Stimulated activated CD4-positive, alpha-beta T cell treated with anti-CD3 and anti-CD28 coated beads, TNF-alpha, amount 100 ng/mL, for 24 hours (primary cell): ENCODE measurements at places on chromosomes 5 and 9.

GRCh38 chr5:89604342-89604741 lies 721.4 kb upstream of the MEF2C start:
- no peak for DNase-seq

- DNase-seq, result no peak
Observed at GRCh38 chr5:112004867-112005622, 248.1 kb upstream of the NREP start.

GRCh38 chr9:18910916-18911315 lies 122.1 kb downstream of the SAXO1 start:
- no peak for DNase-seq

GRCh38 chr5:90871391-90871991 lies 312.9 kb downstream of the ADGRV1 start:
- no peak for DNase-seq

- no peak for DNase-seq
Observed at GRCh38 chr5:30040488-30041118, 1152.9 kb upstream of the CDH6 start.

GRCh38 chr9:116387934-116388698 lies 234.5 kb downstream of the PAPPA start:
- no peak for DNase-seq

DNA sequence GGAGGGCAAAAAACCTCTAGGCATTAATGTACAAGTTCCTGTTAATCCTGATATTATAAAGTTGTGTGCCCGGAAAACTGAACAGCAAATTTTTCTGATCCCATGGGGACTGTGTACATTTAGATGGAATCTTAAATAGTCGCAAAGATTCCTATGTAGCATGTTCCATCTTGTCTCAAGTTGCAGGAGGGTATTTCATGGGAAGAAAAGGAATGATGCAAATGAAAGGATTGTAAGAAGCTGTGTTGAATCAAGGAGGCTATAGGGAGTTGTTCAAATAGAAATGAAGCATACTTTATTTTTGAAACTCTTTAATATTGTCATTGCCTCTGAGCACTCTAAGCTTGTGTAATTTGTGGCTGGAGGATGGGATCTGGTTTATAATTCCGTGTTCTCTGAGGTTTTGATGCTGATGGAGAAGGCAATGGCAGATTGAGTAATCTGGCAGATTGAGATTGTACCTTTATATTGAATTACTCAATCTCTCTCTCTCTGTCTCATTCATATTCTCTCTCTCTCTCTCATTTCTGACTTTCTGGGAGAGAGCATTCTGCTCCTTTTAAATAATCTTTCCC lies 288.5 kb downstream of the OSTF1 start:
- DNase-seq, result no peak

- no peak for DNase-seq
Observed at GRCh38 chr9:112002847-112003457, 106.3 kb downstream of the UGCG start.

DNA sequence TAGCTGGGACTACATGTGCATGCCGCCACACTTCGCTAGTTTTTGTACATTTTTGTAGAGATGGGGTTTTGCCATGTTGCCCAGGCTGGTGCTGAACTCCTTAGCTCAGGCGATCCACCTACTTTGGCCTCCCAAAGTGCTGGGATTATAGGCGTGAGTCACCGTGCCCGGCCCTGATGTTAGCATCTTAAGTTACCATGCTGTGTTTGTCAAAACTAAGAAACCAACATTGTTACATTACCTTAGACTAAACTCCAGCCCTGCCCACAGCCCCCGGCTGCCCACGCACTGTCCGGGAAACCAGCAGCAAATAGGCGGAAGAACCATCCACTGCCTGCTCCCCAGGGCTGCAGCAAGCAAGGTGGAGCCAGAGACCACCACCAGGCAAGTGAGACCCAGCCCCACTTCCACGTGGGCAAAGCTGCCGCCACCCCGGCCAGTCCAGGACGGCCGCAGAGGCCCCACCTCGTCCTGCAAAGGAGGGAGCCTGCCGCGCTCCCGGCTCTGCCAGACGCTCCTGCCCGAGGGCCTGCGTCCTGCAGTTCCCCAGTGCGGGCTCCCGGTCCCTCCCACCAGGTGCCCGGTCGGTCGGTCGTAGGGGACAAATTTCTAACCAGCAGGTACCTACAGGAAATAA lies 35.7 kb upstream of the TXN start:
- DNase-seq, result no peak

GRCh38 chr5:144822503-144822902 lies 651.8 kb downstream of the KCTD16 start:
- no peak for DNase-seq

DNA sequence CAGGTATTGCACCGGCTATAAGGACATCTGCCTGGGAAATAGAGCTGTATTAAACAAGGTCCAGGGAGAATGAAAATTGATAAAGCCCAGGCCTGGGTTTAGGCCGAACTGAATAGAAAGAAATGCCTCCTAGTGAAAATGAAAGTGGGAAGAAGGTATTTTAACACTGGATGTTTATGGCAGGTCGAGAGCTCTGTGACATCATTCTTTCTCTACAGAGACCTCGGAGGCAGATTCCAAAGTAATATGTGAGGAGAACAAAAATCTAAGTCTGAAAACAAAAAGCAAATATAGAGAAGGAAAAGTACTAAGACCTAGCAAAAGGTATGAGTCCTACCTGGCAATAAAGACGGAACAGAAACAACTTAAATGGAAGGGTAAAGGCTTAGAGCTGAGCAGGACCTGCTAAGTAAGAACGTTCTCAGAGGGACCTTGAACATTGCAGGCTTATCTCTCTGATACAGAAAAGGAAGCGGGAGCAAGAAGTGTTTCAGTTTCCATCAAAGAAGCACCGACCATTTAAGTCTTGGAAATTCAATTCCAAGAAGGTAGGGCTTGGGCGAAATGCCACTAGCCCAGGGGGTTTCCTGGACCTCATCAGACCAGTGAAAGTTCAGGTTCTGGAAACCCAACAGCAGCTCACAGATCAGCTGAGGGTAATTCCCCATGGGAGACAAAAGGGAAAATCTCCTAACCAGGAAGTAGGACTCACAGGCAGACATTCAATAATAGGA lies 80.0 kb downstream of the SUSD1 start:
- DNase-seq, result no peak

GRCh38 chr9:5846501-5846921 lies 13.6 kb upstream of the ERMP1 start:
- no peak for DNase-seq

- no peak for DNase-seq
Observed at GRCh38 chr5:72246954-72247442, 73.0 kb downstream of the MRPS27 start.

DNA sequence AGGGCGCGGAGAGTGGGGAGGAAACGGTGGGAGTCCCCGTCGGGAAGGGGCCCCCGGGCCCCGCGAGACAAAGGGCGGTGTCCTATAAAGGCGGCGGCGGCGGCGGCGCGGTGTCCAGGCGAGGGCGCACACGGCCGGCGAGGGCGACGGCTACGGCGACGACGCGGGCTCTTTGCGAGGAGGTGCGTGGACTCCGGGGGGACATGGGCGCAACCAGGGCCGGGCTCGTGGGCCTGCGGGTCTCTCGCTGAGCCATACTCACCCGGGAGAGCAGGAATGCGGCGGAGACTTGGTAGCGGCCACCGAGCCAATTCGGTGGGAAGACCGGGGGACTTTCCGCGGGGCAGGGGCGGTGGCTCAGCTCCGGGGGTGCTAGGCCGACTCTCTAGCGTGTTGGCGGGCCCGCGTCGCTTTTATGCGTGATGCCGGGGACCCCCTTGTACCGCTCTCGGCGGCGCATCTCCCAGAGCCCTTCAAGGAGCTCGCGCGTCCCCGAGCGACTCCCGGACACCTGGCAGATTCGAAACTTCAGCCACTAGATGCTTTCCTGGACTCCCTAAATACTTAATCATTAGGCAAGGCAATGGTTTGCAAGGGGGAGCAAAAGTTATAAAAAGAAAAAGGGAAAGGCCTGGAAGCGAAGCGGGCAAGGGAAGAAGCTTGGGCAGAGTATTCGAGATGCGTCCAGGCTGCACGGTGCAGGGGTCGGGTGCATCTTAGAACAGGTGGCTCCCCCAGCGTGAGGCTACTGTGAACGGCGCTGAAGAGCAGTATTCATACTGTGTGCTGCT lies 5.9 kb upstream of the TAL2 start:
- DNase-seq, result no peak

GRCh38 chr5:116504593-116505166 lies 69.9 kb downstream of the SEMA6A start:
- no peak for DNase-seq

DNA sequence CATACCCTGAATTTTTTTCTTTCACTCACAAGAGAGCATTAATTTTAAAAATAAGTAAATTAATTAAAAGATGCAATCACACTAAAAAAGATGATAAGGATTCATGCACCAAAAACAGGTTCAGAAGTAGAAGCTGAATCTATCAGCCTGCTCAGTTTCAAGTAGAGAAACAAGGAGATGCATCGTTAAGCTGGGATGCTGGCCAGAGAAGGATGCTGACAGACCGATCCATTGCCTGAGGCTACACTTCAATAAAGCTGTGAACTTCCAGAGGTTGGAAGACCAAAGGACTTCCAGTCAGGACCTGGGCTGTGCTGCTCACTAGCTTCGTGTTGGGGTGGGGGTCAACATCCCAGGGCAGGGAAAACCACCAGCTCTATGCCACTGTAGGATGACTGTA lies 457.7 kb downstream of the EFNA5 start:
- no peak for DNase-seq

- no peak for DNase-seq
Observed at GRCh38 chr5:117624201-117624600, 1049.6 kb upstream of the SEMA6A start.

DNA sequence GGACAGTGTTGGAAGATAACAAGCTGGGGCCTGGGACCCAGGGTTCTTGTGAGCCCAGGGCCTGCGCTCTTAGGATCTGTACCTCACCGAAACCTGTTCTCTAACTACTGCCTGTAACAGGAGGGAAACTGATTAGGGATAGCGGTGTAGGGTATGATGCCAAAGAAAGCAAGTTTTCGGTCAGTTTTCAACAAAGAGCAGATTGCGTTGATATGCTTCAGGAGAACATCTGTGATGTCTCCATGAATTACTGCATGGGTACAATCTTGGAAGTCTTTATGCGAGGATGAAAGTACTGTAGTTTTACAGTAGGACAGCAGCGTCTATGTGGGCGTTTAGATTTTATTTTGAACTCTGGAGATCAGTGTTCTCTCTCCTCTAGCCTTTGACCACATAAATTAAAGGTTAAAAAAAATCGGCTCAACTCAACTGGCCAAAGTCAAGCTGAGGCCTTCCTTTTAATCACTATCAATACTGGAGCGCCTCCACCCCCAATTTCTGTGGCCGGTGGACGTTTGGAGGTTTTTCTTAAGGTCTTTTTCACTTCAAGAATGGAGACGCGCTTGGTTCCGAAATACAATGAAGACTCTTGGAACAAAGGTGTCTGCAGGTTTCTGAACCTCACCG lies 3.0 kb downstream of the NFIL3 start:
- DNase-seq, result no peak

- no peak for DNase-seq
Observed at GRCh38 chr5:128711216-128711615, 173.2 kb upstream of the FBN2 start.

DNA sequence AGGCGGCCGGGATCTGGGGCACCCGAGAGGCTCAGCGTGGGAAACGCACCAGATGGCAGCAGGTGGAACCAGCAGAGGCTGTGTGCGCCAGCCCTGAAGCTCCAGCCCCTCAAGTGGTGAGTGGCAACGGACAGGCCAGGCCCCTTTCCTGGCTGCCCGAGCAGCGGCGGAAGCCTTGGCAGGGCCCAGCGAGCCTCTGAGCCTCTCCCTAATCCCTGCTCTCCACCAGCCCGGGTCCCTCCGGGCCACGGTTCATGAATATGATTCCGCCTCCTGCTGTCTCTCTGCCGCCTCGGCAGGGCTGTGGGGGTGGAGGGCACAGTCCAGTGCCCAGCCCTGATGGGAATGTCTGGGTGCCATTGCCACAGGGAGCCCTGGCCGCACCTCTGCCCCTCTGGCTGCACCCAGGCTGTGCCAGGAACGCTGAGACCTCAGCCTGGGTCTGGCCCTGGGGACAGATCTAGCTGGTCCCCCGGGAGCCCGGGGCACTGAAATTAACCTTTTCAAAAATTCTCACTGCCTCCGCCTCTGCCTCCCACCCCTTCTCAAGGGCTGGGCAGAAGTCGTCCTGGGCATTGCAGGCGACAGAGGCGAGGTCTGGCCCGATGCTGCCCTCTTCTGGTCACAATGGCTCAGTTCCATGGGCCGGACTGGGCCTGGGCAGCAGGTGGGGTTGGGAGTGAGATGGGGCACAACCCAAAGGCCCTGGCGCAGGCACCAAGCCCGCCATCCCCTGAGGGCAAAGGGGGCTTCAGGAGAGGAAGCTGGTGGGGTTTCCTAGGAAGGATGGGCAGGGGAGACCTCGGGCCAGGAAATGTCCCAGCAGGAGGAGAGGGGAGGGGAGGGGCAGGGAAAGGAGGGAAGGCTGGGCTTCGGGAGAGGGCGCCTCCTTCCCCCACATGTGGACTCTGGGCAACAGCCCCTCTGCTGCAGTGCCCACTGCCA lies 20.3 kb downstream of the CCDC187 start:
- DNase-seq, result peak; percentile 48

DNA sequence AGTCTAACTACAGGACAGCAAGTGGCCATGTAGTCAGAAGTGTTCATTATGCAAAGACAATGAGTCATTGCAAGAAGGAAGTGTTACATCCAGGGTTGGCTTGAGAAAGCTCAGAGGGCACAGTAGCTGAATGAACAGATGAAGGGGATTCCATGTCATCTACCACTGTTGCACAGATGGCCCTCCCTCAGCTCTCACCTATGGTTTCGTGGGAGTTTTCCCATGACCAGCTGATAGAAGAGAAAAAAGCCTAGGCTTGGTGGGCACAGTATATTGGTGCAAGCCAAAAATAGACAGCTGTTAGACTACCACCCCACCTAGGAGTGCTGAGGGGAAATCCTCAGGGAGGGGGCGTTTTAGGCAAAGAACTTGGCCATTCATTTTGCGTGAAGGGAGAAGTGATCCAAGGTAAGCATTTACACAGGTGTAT lies 217.0 kb downstream of the DMRT2 start:
- DNase-seq, result no peak
